ENCODE measurements at places on chromosomes 2 and 18. TPM values are rescaled to one million over a fixed set of nuclear protein-coding genes. Genes with fewer than 3 reads are reported as not detected.

The SUCLG1 gene
- total RNA-seq, result 24.3 TPM

The TEX44 gene
- total RNA-seq, result not detected

The OSR1 gene
- not detected for total RNA-seq

The KRTCAP3 gene
- total RNA-seq, result 6.6 TPM

The TUBA4B gene
- 0.14 TPM for total RNA-seq

The FBXO48 gene
- total RNA-seq, result 1.1 TPM

The RGPD3 gene
- 0.28 TPM for total RNA-seq

The LYPD6B gene
- 1.7 TPM for total RNA-seq

The CD8A gene
- 0.24 TPM for total RNA-seq

The MAB21L4 gene
- not detected for total RNA-seq

The NEU2 gene
- total RNA-seq, result not detected

The HK2 gene
- 56.0 TPM for total RNA-seq

The IKZF2 gene
- total RNA-seq, result 3.1 TPM

The GPR75 gene
- total RNA-seq, result 4.1 TPM

The NXPH2 gene
- total RNA-seq, result 8.3 TPM

The FAM110C gene
- 24.8 TPM for total RNA-seq

The SNORC gene
- 0.62 TPM for total RNA-seq

The SRD5A2 gene
- total RNA-seq, result 0.03 TPM

The MC4R gene
- not detected for total RNA-seq

The DLGAP1 gene
- total RNA-seq, result 59.5 TPM

The INPP5D gene
- 8.3 TPM for total RNA-seq

The DNAH7 gene
- 0.27 TPM for total RNA-seq

The COL4A4 gene
- total RNA-seq, result 3.1 TPM

The CXCR1 gene
- not detected for total RNA-seq

The SLC4A5 gene
- 0.24 TPM for total RNA-seq

The C2orf66 gene
- total RNA-seq, result not detected

The TRABD2A gene
- total RNA-seq, result 15.7 TPM

The IL36A gene
- total RNA-seq, result not detected

The RIT2 gene
- total RNA-seq, result 1.9 TPM

The ARMC9 gene
- total RNA-seq, result 63.6 TPM

The IL1RL2 gene
- not detected for total RNA-seq

The CPLX4 gene
- not detected for total RNA-seq

The SULT1C2 gene
- total RNA-seq, result 0.69 TPM

The SH3BP4 gene
- total RNA-seq, result 57.6 TPM

The DSG1 gene
- total RNA-seq, result not detected

The RGPD5 gene
- total RNA-seq, result 15.4 TPM

The KANSL3 gene
- 31.4 TPM for total RNA-seq

The REG3A gene
- total RNA-seq, result not detected

The CCL20 gene
- not detected for total RNA-seq

The GAL3ST2 gene
- total RNA-seq, result 1.5 TPM

The LAMA3 gene
- 4.9 TPM for total RNA-seq

The GLI2 gene
- 53.6 TPM for total RNA-seq

The CRYBA2 gene
- total RNA-seq, result not detected

The KANSL1L gene
- total RNA-seq, result 21.2 TPM

The IL18RAP gene
- not detected for total RNA-seq

The SIX2 gene
- 0.31 TPM for total RNA-seq

All from GM23338 (cell line).